Activated CD4-positive, alpha-beta memory T cell treated with anti-CD3 and anti-CD28 coated beads for 36 hours (primary cell): ENCODE measurements at places on chromosomes 1 and 21. TPM values are rescaled to one million over a fixed set of nuclear protein-coding genes. Genes with fewer than 3 reads are reported as not detected.

Gene GREM2
- 0.46 TPM for total RNA-seq

Gene OR10J5
- not detected for total RNA-seq

Gene KLHDC9
- 1.6 TPM for total RNA-seq

Gene CASQ2
- not detected for total RNA-seq

Gene VHLL
- total RNA-seq, result not detected

Gene TMEM53
- total RNA-seq, result 5.1 TPM

Gene FBLIM1
- total RNA-seq, result 0.05 TPM

Gene NES
- not detected for total RNA-seq

Gene CITED4
- 1.9 TPM for total RNA-seq

Gene SLC6A9
- 7.4 TPM for total RNA-seq

Gene TMPRSS3
- 49.8 TPM for total RNA-seq

Gene EVA1C
- 9.6 TPM for total RNA-seq

Gene CLCA4
- not detected for total RNA-seq

Gene C1QA
- not detected for total RNA-seq

Gene RGS4
- total RNA-seq, result not detected

Gene LRRC38
- not detected for total RNA-seq

Gene IVNS1ABP
- total RNA-seq, result 134 TPM

Gene MYOG
- total RNA-seq, result not detected

Gene CRYAA
- not detected for total RNA-seq

Gene IFNLR1
- 6.2 TPM for total RNA-seq

Gene HUNK
- total RNA-seq, result 0.17 TPM

Gene NPHS2
- total RNA-seq, result not detected

Gene AGMAT
- total RNA-seq, result 13.9 TPM

Gene TMIGD3
- total RNA-seq, result 0.24 TPM

Gene CRP
- not detected for total RNA-seq

Gene SPRR3
- not detected for total RNA-seq

Gene COL11A1
- total RNA-seq, result not detected

Gene SLC35F3
- 0.59 TPM for total RNA-seq

Gene BMP8A
- total RNA-seq, result not detected

Gene FCRL5
- total RNA-seq, result not detected

Gene FCER1G
- total RNA-seq, result 2.0 TPM

Gene LAMTOR2
- total RNA-seq, result 61.4 TPM

Gene EIF4G3
- total RNA-seq, result 42.7 TPM

Gene NR1I3
- total RNA-seq, result not detected

Gene CRYBG2
- 1.6 TPM for total RNA-seq

Gene PADI4
- 0.12 TPM for total RNA-seq

Gene KRTAP19-3
- total RNA-seq, result not detected

Gene NCAM2
- total RNA-seq, result not detected

Gene CFAP141
- total RNA-seq, result not detected
